ENCODE measurements at places on chromosomes 12 and 14.

- DNase-seq: no peak
These were observed 634.1 kb downstream of the FSCB start for GRCh38 chr14:43872752-43873655.

- DNase-seq: no peak
These were observed 43.3 kb upstream of the MED13L start for GRCh38 chr12:116320791-116321217.

GRCh38 chr14:67729072-67729885 lies 27.6 kb downstream of the RDH12 start:
- no peak for DNase-seq

DNA sequence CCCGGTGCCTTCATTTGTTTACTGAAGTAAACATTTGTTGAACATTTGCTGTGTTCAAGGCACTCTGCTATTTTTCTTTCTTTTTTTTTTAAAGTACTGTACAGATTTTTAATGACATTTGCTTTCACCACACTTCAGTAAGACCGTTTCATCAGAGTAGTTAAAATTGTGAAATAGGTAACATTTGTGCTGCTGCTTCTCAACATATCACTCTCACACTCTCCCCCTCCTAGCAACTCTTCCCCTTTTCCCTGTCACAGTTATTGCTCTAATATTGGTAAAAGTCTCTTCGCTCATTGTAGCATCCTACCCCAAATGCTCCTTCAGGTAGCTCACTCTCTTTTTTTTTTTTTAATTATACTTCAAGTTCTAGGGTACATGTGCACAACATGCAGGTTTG lies 49.6 kb downstream of the SRGAP1 start:
- DNase-seq: no peak

DNA sequence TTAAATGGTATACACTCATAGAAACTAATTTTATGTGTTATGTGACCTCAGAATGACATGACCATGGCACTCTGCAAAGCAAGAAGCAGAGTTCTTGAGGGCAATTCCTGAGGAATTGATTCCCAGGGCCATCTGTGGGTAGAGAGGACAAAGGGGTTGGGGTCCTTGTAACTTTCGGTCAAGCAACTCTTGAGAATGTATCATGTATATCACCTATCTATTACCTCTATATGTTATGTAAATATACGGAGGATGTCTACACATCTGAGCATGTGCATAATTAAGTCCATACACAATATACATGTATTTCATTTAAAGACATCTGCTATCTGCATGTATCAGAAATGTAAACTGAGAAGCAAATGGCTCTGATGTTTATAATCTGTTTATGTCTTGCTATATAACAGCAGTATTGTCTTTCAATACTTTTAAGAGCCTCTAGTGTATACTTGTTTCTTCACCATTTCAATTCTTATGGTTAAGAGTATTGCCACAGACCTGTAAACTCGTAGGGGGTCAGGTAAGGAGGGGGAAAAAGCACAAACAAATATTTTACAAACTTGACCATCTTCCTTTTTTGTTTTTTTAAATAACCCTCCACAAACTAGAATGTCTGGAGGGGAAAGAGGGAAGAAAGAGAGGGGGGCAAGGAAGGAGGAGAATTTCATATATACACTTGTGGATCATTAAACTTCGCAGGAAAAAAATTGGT lies 4.5 kb downstream of the FOXA1 start:
- no peak for DNase-seq

GRCh38 chr12:30378307-30378706 lies 317.4 kb downstream of the IPO8 start:
- DNase-seq: no peak

DNA sequence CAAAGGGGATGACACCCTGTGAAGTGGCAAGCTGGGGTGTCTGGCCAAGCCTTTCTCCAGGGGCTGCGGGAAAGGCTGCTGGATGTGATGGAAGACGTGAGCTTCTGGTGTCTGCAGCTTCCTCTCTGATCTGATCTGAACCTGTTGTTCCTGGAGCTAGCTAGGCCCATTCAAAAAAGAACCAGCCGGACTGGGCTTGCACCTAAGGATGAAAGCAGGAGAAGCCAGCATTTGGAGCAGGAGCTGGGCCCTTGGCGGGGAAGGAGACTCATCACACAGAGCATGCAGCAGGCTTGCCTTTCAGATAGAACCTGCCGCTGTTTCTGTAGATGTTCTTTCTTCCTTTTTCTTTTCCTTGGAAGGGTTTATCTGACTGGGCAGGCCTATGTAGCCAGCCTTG lies 9.5 kb downstream of the RPH3A start:
- no peak for DNase-seq

GRCh38 chr12:65924716-65925115 lies 100.4 kb downstream of the HMGA2 start:
- DNase-seq: no peak

DNA sequence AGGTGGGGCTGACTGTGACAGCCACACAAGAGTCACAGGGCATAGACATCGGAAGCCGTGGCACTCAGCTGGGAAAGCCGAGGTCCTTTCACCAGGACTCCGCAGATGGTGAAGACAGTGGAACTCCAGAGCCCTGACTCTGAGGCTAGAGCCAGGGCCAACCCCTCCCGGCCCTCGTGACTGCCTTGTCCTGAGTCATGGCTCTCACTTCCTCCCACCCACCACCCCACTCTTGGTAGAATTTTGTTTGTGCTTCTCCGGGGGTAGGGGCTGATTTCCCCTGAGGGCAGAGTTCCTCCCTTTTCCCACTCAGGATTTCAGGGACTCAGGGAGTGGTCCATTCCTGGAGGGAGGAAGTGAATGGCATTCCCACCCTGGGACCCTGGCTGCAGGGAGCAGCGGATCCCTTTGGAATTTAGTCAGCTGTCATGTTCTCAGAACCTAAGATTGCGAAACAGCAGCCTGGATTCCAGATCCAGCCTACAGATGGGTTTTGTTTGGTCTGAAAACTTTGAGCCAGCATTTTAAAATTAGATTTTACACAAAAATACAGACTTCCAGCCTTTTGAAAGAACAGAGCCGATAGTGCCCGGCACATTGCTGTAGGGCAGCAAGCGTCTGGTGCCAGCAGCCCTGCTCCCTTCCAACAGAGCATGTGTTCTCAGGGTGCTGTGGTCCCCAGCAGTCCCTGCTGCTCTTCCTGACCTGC lies 50.7 kb downstream of the TPCN1 start:
- DNase-seq: no peak

DNA sequence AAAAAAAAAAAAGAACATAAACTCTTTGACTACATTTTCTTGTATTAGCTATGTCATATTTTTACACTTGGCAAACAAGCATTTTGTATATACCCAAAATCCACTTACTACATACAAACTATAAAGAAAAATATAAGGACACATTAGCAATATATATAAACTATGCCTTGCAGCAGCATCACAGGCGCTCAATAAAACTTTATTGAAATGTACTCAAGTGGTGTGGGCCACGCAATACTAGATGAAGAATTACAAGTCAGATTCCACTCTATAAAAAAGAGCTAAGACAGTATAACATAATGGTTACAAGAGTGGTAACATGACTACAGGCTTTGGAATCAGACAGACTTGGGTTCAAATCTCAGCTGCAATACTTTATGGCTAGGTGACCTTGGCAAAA lies 3.1 kb upstream of the AP4S1 start:
- no peak for DNase-seq

DNA sequence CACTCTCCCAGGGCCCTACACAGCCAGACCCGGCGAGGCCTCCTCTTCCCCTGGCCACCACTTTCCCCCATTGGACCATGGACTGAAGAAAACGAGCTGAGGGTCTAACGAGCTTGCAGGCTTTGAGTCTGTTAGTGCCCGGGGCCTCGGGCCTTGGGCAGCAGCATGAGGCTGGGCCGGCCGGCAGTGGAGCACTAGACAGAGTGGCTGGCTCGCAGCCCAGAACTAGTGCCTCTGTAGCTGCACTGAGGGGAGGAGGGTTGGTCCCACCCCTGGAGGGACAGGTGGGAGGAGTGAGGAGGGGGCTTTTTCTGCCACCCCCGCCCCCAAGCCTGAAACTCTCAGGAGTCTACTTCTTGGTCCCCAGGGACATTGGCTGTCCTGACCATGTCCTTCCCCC lies 38.7 kb downstream of the SLC6A12 start:
- no peak for DNase-seq

GRCh38 chr12:88566430-88566829 lies 13.8 kb downstream of the KITLG start:
- no peak for DNase-seq

DNA sequence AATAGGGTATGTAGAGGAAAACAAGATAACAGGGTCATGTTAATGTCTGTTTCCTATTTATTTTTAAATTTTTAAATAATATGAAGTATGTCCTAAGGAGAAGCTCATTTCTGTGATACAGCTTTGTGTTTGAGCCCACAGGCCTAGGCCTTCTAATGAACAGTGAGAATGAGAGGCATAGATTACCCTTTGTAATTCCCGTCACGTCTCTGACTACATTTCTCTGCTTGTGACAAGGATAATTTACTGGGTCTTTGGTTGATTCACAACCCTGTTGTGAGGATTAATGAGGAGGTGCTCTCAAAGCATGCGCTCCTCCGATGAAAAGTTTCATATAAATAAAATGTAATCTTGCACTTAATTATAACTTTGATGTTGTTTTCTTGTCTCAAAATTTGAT lies 56.1 kb downstream of the SYT10 start:
- DNase-seq: no peak

- DNase-seq: no peak
These were observed 3.3 kb upstream of the FAM222A start for GRCh38 chr12:109710205-109710746.

- DNase-seq: no peak
These were observed 1562.4 kb upstream of the SEL1L start for GRCh38 chr14:83096092-83096491.

DNA sequence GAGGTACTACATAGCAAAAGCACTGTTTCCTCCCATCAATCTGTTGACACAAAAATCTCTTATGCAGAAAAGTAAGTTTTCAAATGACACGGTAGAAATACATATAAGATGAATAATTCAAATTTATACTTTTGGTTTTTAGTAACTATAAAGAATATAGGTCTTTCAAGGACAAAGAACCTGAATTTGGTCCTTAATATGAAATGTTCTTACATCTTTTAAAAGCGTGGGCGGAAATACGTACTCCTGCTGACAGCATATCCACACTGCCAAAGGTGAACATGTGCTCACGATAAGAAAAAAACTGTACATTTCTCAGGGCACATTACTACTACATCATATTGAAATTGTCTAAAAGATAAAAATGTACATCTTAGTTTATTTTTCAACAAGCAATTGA lies 127.6 kb downstream of the FOXN3 start:
- no peak for DNase-seq

DNA sequence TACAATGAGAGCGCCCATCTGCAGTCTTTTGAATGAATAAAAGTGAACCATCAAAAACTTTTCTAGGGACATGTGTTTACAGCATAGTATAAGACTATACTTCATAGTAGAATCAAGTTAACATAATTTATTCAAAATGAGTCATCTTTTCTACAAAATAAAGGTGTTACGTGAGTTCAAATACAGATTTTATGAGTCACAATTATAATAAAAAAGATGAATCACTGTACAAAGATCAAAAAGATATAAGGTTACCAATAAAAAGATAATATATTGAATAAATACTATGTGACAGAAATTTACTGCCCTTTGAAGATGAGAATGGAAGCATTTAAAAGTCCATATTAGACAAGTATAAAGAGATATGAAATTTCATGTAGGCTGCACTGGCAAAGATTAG lies 2.8 kb downstream of the MBIP start:
- no peak for DNase-seq

GRCh38 chr14:86237733-86238132 lies 707.8 kb downstream of the FLRT2 start:
- DNase-seq: no peak

GRCh38 chr12:25806271-25806670 lies 152.2 kb upstream of the RASSF8 start:
- DNase-seq: no peak

DNA sequence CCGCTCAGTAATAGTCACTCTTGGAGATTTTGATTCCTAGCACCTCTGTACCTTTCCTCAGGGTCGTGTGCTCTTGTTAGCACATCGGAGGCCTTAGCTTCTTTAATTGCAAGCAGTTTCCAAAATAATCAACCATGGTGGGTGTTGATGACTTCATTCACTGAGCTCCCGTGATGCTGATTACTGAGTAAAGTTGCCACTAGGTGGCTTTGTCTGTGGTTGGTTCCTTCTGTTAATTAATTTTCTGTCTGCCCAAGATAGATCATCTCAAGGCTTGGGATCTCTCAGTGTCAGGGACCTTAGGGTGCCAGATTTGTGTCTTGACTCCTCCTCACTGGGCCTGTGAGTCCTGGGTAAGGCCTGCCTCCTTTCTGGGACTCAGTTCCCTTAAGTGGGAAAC lies 54.3 kb downstream of the PTPN11 start:
- DNase-seq: no peak

GRCh38 chr14:95523815-95524448 lies 7.5 kb upstream of the SYNE3 start:
- DNase-seq: no peak

DNA sequence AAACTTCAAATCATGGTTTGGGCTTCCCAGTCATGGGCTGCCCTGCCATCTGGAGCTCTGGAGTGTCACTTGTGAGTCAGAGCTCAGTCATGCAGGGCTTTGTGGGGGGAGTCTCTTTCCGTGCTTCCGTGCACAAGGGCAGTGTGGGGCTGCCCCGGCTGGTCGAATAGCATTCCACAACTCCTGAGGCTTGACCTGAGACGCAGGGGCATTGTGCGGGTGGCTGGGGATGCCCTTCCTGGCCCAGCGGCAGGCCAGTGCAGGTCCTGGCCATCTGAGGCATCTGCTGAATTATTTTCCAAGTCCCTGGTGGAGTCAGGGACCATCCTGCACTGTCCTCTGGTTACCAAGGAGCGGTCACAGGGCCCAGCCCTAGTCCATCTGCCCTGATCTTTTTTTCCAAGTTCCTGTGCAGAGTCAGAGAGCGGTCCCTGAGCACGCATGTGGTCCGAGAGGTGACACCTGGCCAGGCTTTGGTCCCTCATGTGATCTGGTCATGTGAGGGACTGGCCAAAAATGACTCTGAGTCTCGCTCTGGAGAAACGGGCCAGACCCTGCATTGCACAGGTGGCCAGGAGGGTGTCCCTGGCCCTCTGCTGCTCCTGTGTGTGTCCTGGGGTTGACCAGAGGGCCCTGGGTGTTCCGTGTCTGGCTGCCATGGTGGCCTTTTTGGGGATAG lies 167.0 kb upstream of the ALG10B start:
- DNase-seq: no peak

DNA sequence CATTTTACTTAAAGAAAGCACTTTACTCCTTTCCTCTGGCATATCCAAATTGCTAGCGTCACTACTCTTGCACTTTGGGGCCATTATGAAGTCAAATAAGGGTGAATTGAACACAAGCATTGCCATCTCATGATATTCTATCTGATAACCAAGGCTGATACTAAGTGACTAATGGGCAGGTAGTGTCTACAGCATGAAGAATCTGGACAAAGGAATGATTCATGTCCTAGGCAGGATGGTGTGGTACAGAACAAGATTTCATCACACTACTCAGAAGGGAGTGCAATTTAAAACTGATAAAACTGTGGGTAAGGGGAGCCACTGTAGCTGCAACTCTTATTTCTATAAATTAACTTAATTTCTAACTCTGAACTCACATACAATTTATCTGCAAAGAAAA lies 7.7 kb upstream of the SLC6A15 start:
- no peak for DNase-seq

- no peak for DNase-seq
These were observed 220.1 kb upstream of the EEA1 start for GRCh38 chr12:93149229-93149628.

GRCh38 chr12:1878695-1879094 lies 39.8 kb downstream of the CACNA2D4 start:
- no peak for DNase-seq

All from stimulated activated CD8-positive, alpha-beta memory T cell treated with anti-CD3 and anti-CD28 coated beads, Interleukin-2, amount 100 ng/mL, for 1 hour (primary cell).